MCF 10A (cell line): ENCODE measurements at places on chromosomes 4 and X. TPM values are rescaled to one million over a fixed set of nuclear protein-coding genes. Genes with fewer than 3 reads are reported as not detected.

The VGLL1 gene
- not detected in 2 replicates for total RNA-seq

- no peaks in the 10 kb centered on the region for H3K27me3 ChIP-seq
- H3K4me3 ChIP-seq = no peak overlapping the region
- no peak overlapping the region for H3K27ac ChIP-seq
- H3K4me1 ChIP-seq = peaks cover 12% of the 10 kb centered on the region
- peak; percentile 42 for DNase-seq
- H3K36me3 ChIP-seq = no peaks in the 10 kb centered on the region
Observed at GRCh38 chr4:108303488-108304177, 134.9 kb upstream of the LEF1 start.

DNA sequence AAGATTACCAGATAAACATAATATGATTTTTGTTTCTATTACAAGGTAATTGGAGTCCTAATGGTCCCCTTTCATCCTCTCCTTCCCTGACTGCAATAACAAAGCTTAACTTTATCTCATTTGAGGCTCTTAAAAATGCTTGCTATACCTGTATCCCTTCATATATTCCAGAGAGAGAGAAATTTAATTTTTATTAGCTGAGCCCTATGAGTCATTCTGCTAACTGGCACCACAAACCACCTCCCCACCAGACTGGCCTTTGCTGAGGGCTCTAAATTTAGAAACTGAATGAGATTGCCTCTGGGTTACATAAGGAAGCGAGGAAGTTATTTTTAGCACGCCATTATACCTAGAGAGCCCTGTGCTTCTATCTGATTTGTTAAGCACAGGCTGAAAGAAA is 27.4 kb downstream of the CBLL2 start:
- H3K27ac ChIP-seq = no peak overlapping the region
- no peaks in the 10 kb centered on the region for H3K36me3 ChIP-seq
- H3K4me1 ChIP-seq = peaks cover 6% of the 10 kb centered on the region
- DNase-seq = peak; percentile 57

- H3K4me1 ChIP-seq = no peaks in the 10 kb centered on the region
- no peak overlapping the region for H3K27ac ChIP-seq
- DNase-seq = no peak
- H3K4me3 ChIP-seq = no peak overlapping the region
Observed at GRCh38 chrX:49844611-49845010, 15.5 kb downstream of the PAGE4 start.

GRCh38 chr4:158813113-158813512 is 44.3 kb downstream of the FNIP2 start:
- no peaks in the 10 kb centered on the region for H3K27me3 ChIP-seq
- no peak overlapping the region for H3K27ac ChIP-seq
- H3K36me3 ChIP-seq = no peaks in the 10 kb centered on the region
- peaks cover 19% of the 10 kb centered on the region for H3K4me1 ChIP-seq
